ENCODE measurements at places on chromosomes 3 and 15. TPM values are rescaled to one million over a fixed set of nuclear protein-coding genes. Genes with fewer than 3 reads are reported as not detected.

Gene GMPPB
- total RNA-seq: 21.7 TPM

Gene EPHB3
- 5.1 TPM for total RNA-seq

Gene GRAMD1C
- 1.2 TPM for total RNA-seq

Gene CTXN2
- not detected for total RNA-seq

Gene KBTBD13
- 4.4 TPM for total RNA-seq

Gene FGF12
- total RNA-seq: 218 TPM

Gene KCNMB3
- 1.6 TPM for total RNA-seq

Gene FBXL2
- total RNA-seq: 2.0 TPM

Gene AHSG
- total RNA-seq: not detected

Gene FANCD2
- total RNA-seq: 1.7 TPM

Gene PLSCR2
- not detected for total RNA-seq

Gene ADAMTSL3
- total RNA-seq: 21.2 TPM

Gene TTLL13
- not detected for total RNA-seq

Gene INAFM2
- 45.5 TPM for total RNA-seq

Gene BFSP2
- not detected for total RNA-seq

Gene LMAN1L
- 88.7 TPM for total RNA-seq

Gene SCAMP5
- 7.5 TPM for total RNA-seq

Gene STXBP5L
- total RNA-seq: not detected

Measured in right atrium auricular region (tissue), 2 donors.